ENCODE measurements at places on chromosomes 3 and 15.

- DNase-seq, result no peak
Observed at GRCh38 chr3:15174953-15175352, 31.1 kb upstream of the CAPN7 start.

DNA sequence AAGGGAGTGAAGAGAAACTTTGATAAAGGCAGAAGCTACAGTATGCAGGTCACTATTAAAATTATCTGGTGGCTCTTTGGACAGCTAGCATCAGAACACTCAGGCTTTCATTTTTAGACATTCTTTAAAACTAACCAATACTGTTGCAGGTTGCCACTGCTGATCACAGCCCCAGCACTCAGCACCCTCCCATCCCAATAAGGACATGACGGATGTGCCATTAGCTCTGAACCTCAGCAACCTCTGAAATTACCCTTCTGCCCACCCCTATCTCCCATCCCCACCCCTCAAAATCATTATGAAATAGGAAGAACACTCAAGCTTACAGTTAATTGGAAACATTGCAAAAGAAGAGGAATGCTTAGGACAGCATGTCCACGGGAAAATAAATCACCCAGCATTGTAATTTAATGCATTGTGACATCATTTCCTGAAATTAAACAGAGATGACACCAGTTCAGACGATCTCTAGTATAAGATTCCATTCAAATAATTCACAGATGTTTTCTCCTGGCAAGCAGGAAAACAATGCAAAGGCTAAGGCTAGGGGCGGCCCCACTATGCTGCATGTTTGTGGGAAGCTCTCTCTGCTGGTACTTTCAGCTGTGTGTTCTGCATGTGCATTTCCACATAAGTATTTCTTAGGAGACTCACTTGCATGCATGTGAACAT lies 71.6 kb downstream of the MEIS2 start:
- no peak for DNase-seq

- DNase-seq, result no peak
Observed at GRCh38 chr3:183500319-183500718, 55.2 kb downstream of the KLHL6 start.

DNA sequence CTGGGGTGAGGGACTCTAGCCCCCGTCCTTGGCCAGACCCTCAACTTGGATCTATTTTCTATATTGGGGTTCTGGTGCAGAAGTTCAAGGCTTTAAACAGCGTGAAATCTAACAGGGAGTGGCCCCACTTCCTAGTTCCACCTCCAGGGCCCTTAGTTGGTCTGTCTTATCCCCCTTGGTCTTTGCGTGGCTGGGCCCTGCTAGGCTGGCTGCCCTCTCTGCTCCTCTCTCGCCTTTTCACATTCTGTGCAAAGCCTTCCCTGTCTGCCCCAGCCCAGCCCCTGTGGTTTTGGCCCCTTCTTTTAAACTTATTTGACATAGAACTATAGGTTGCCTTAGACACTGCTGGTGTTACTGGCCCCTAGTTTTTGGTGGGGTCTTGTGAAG lies 5.6 kb downstream of the PPCDC start:
- no peak for DNase-seq
